ENCODE measurements at places on chromosomes 1 and 21.

DNA sequence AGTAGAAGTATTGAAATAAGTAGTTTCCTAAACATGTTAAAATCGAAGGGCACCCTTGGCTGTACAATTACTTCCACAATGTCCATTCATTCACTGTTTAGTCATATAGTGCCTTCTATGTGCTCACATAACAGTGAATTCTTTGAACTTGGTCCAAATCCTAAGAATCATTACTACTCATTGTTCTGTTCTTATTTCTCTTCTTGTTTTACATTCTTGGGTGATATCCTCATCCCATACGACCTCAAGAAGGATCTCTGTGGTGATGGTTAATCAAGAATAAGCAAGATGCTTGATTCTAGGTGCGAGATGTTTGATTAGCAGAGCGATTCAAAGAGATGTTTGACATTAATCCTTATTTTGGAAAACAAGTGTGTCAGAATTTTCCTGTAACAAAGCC lies 667.4 kb upstream of the ZP4 start:
- no peak for DNase-seq

GRCh38 chr21:38664841-38665240 lies 140.9 kb upstream of the ETS2 start:
- DNase-seq, result no peak

DNA sequence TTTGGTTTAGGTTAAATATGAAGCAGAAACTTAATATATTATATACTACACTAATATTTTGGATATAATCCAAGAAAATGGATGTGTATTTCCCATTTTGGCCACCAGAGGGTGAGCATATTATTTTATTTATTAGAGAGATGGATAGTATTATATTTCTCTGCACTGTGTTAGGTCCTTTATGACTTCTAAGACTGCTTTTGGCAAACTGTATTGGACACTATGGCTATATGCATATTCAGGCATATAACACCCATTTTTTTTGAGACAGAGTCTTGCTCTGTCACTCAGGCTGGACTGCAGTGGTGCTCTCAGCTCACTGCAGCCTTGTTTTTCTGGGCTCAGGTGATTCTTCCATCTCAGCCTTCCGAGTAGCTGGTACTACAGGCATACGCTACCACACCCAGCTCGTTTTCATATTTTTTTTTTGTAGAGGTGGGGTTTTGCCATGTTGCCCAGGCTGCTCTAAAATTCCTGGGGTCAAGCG lies 17.8 kb upstream of the PGM1 start:
- no peak for DNase-seq

DNA sequence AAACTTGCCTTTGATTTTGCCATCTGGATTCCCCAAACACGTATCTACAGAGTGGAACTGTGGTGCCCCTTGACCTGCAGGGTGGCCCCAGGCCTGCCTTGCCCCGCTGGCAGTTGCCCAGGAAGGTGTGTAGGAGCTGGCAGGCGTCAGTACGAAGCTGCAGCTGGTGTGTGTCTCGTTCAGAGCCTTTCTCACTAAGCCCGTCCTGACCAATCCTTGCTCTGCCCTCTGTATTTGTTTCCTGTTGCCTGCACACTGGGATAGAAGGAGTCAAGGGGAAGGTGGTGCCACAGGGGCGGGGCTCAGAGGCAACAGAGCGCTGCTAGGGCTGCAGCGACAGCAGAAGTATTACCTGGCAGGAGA lies 5.2 kb upstream of the VSIG8 start:
- no peak for DNase-seq

DNA sequence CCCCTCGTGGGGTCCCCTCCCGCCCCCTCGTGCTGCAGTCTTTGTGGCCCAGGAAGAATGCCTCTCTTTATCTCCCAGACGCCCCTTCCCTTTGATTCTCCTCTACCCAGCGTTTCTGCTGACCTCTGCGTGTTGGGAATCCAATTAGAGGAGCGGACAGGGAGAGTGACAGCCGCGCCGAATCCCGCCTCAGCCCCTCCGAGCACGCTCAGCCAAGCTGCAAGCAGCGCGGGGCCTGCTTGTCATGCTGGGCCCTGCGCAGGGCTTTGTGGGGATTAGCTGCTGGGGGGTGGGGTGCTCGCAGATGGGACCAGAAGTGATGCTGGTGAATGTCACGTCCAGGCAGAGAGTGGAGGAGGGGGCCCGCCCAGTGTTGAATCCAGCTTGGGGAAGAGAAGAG lies 91.1 kb downstream of the EPHB2 start:
- no peak for DNase-seq

All from activated CD8-positive, alpha-beta memory T cell treated with anti-CD3 and anti-CD28 coated beads for 1 hour (primary cell).